ENCODE measurements at places on chromosomes 2 and 18. TPM values are rescaled to one million over a fixed set of nuclear protein-coding genes. Genes with fewer than 3 reads are reported as not detected.

DNA sequence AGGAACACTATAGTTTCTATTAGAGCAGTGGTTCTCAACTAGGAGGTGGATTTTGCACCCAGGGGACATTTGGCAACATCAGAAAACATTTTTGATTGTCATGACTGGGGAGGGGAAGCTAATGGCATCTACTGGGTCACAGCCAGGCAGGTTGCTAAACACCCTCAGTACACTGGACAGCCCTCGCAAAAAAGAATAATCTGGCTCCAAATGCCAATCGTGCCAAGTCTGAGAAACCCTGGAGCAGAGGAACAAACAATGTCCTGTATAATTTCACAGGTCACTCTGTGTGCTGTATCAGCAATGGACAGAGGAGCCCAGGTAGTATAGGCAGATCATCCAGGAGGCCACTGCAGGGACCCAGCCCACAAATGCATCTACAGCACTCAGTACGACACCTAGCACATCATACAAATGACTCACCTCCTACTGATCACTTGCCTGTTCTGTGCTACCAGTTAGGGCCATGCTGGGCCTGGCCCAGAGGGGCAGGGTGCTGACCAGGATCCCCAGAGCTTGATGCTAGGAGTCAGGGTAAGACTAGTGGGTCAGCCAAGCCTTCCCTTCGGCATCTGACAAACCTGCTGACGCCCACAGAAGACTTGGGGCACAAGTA lies 37.6 kb downstream of the SFXN5 start:
- H3K27ac ChIP-seq, result no peak overlapping the region
- no peaks in the 10 kb centered on the region for H3K36me3 ChIP-seq
- no peak overlapping the region for H3K4me3 ChIP-seq
- H3K27me3 ChIP-seq, result no peaks in the 10 kb centered on the region
- H3K4me1 ChIP-seq, result no peaks in the 10 kb centered on the region
- DNase-seq, result no peak

AKAIN1 gene
- total RNA-seq, result not detected

LCT gene
- total RNA-seq, result not detected

DHRS9 gene
- total RNA-seq, result 7.6 TPM

DNA sequence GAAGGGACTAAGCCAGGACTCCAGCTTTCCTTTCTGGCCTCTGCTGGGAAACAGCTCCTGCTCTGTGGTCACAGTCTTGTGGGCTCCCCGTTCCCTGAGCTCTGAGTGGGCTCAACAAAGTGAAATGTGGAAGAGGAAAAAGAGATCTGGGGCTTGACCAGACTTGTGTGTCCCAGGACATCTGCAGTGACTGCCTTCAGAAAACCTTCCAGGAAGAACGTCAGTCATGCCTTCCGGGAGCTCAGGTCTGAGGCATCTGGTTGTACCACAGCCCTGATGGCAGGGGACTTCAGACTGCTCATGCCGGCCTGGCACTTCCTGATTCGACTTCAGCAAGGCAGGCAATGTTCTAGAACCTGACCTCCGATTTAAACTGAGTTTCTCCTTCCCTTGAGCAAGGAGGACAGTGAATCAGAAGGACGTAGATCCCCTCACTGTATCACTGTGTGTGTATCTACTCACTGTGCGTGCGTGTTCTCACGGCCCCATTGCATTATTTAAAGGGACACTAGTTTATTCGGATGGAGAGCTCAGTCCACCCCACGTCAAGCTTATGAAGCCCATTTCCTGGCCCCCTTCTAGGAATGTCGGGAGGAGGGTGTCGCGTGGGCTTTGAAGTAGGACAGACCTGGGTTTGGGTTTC lies 548 bp upstream of the FBLN7 start:
- H3K27ac ChIP-seq, result peak overlapping the region; percentile 42
- H3K36me3 ChIP-seq, result no peaks in the 10 kb centered on the region
- DNase-seq, result no peak
- peak overlapping the region; percentile 53 for H3K4me3 ChIP-seq
- no peaks in the 10 kb centered on the region for H3K27me3 ChIP-seq

DNA sequence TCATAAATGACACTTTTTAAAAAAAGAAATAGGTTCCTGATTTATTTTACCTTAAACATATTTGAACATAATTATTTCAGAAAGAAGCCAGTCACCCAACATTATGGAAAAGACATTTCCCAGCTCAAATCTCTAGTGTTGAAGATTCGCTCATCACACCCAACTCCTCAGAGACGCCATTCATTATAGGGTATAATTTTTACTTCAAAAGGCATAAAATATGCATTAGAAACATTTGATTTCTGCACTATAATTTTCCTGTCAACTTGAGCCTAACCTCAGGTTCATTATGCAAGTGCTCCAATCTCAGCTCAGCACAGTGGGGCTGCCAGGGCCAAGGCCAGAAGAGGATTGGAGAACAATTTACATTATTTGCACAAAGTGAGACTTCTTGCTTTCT lies 58.8 kb upstream of the TTN start:
- H3K27ac ChIP-seq, result no peak overlapping the region
- H3K4me3 ChIP-seq, result no peak overlapping the region
- no peaks in the 10 kb centered on the region for H3K36me3 ChIP-seq

DNA sequence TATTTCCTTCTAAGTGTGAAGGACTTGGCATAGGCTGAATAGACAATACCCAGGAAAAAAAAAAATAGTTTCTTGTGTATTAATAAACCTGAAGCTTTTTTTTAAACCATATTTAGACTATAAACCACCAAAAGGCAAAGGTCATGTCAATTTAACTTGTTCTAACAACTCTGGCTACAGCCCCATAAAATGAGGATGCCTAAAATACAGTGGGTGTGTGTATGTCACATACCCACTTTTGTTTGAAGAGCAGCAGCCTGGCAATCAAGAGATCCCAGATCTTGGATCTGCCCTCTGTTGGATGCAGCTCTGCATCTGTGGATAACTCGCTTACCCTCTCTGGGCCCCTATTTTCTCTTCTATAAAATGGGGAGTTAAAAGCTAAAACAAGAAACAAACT lies 65.4 kb downstream of the SATB2 start:
- H3K27ac ChIP-seq, result no peak overlapping the region
- DNase-seq, result no peak
- no peaks in the 10 kb centered on the region for H3K36me3 ChIP-seq
- H3K4me1 ChIP-seq, result no peaks in the 10 kb centered on the region
- H3K4me3 ChIP-seq, result no peak overlapping the region
- H3K27me3 ChIP-seq, result no peaks in the 10 kb centered on the region

- H3K27ac ChIP-seq, result no peak overlapping the region
- no peak for DNase-seq
- H3K27me3 ChIP-seq, result no peaks in the 10 kb centered on the region
- H3K4me1 ChIP-seq, result peaks cover 31% of the 10 kb centered on the region
- H3K4me3 ChIP-seq, result peak overlapping the region; percentile 67
These were observed 2.9 kb downstream of the CASP10 start for GRCh38 chr2:201185863-201186262.

AQP12A gene
- not detected for total RNA-seq

VWC2L gene
- total RNA-seq, result not detected

GRCh38 chr2:42021464-42021863 lies 26.4 kb upstream of the PKDCC start:
- H3K4me1 ChIP-seq, result no peaks in the 10 kb centered on the region
- H3K27me3 ChIP-seq, result no peaks in the 10 kb centered on the region
- no peak overlapping the region for H3K27ac ChIP-seq
- H3K4me3 ChIP-seq, result no peak overlapping the region
- no peaks in the 10 kb centered on the region for H3K36me3 ChIP-seq
- no peak for DNase-seq

DNA sequence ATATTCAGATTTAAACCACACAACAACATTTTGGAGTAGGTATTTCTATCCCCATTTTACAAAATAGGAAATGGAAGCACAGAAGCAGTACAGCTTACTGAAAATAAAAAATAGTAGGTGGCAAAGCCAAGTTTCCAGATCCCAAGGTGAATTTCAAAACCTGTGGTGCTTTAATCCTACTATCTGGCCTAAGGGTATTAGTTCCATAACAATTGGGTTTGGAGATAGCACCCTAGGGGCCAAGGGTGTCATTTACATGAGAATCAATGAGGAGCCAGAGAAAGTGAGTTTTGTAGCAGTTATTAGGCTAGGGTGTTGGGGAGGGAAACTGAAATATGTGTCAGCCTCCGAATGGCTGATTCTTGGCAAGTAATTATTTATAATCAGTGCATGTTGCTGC lies 24.9 kb downstream of the OSBPL6 start:
- H3K4me3 ChIP-seq, result no peak overlapping the region
- no peak for DNase-seq
- no peaks in the 10 kb centered on the region for H3K36me3 ChIP-seq
- no peaks in the 10 kb centered on the region for H3K4me1 ChIP-seq
- H3K27me3 ChIP-seq, result no peaks in the 10 kb centered on the region
- H3K27ac ChIP-seq, result no peak overlapping the region

TTC32 gene
- total RNA-seq, result 12.4 TPM

COL4A4 gene
- total RNA-seq, result 36.1 TPM

DNA sequence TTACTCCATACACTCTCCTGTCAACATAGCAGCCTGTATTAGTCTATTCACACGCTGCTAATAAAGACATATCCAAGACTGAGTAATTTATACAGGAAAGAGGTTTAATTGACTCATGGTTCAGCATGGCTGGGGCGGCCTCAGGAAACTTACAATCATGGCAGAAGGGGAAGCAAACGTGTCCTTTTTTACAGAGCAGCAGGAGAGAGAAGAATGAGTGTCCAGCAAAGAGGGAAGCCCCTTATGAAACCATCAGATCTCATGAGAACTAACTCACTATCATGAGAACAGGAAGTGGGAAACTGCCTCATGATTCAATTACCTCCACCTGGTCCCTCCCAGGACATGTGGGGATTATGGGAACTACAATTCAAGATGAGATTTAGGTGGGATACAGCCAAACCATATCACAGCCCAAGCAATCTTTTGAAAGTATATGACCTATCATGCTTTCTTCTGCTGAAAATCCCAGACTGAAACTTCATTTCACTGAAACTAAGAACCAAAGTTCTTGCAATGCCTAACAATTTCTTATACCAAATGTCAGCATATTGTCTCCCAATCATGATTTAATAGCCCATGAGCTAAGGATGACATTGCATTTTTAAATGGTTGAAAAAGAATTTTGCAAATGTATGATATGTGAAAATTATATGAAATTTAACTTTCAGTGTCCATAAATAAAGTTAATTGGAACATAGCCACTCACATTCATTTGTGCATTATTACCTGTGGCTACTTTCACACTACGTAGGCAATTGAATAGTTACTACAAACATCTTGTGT lies 686.8 kb upstream of the ZEB2 start:
- no peaks in the 10 kb centered on the region for H3K36me3 ChIP-seq
- H3K27me3 ChIP-seq, result no peaks in the 10 kb centered on the region
- H3K4me3 ChIP-seq, result no peak overlapping the region
- no peak overlapping the region for H3K27ac ChIP-seq
- H3K4me1 ChIP-seq, result no peaks in the 10 kb centered on the region

DNA sequence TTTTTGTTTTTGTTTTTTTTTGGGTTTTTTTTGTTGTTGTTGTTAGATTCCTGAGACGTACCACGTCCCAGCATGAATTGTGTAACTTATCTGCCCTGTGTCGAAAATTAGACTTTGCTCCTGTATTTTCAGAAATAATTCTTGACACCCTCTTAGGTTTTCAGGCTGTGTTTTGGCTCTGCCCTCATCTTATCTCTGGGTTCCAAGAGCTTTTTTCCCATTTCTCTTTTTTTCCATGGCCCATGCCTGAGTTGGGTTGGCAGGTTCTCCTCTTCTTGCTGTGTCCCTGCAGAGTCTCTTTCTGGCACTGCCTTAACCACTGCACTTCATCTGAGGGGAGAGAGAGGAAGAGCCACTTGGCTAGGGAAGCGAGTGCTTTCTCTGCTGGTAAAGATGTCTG lies 42.4 kb downstream of the CTIF start:
- H3K4me3 ChIP-seq, result no peak overlapping the region
- no peak overlapping the region for H3K27ac ChIP-seq
- DNase-seq, result no peak
- no peaks in the 10 kb centered on the region for H3K36me3 ChIP-seq

- H3K4me3 ChIP-seq, result no peak overlapping the region
- DNase-seq, result no peak
- peaks cover 39% of the 10 kb centered on the region for H3K36me3 ChIP-seq
- no peaks in the 10 kb centered on the region for H3K4me1 ChIP-seq
- no peaks in the 10 kb centered on the region for H3K27me3 ChIP-seq
- H3K27ac ChIP-seq, result no peak overlapping the region
These were observed 40.4 kb downstream of the ADI1 start for GRCh38 chr2:3478846-3479385.

DNA sequence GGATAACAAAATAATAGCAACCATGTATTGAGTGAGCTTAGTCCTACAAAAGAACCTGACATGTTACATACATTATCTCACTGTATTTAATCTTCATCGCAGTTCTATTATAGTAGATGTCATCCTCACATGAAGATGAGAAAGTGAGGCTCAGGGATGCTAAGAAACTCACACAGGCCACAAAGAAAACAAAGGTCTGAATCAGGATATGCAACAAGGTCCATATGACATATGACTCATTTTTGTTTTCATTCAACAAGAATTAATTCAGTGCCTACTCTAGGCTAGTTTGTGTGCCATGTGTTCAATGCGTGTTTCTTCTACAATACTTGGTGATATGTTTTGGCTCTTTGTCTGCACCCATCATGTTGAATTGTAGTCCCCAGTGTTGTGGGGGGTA lies 219.7 kb upstream of the EPHA4 start:
- H3K27ac ChIP-seq, result no peak overlapping the region
- no peak for DNase-seq
- no peaks in the 10 kb centered on the region for H3K27me3 ChIP-seq
- no peaks in the 10 kb centered on the region for H3K4me1 ChIP-seq
- no peak overlapping the region for H3K4me3 ChIP-seq
- H3K36me3 ChIP-seq, result no peaks in the 10 kb centered on the region

GRCh38 chr2:151361674-151362370 lies 4.4 kb downstream of the TNFAIP6 start:
- DNase-seq, result no peak
- no peak overlapping the region for H3K27ac ChIP-seq
- no peaks in the 10 kb centered on the region for H3K4me1 ChIP-seq

CHN1 gene
- total RNA-seq, result 30.6 TPM

DNA sequence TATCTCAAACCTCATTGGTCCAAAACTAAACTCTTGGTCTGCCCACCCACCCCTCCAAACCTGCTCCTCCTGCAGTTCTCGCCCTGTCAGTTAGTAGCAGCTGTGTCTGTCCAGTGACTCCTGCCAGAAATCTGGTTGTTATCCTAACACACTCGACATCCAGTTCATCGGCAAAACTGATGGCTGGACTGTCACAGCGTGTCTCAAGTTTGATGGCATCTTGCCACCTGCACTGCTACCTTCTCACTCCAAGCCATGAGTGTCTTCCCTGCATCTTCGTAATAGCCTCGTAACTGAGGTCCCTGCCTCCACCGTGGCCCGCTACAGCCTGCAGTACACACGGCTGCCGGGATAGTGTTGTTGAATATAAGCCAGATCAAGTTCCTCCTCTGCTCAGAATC lies 470.1 kb upstream of the RAB12 start:
- no peaks in the 10 kb centered on the region for H3K4me1 ChIP-seq
- H3K36me3 ChIP-seq, result peaks cover 5% of the 10 kb centered on the region
- no peak for DNase-seq
- no peaks in the 10 kb centered on the region for H3K27me3 ChIP-seq
- H3K4me3 ChIP-seq, result no peak overlapping the region

All from upper lobe of right lung (tissue), 1 donor.